ENCODE measurements at places on chromosomes 3 and 15.

- DNase-seq = no peak
These were observed 281.5 kb upstream of the DPPA4 start for GRCh38 chr3:109618766-109619378.

DNA sequence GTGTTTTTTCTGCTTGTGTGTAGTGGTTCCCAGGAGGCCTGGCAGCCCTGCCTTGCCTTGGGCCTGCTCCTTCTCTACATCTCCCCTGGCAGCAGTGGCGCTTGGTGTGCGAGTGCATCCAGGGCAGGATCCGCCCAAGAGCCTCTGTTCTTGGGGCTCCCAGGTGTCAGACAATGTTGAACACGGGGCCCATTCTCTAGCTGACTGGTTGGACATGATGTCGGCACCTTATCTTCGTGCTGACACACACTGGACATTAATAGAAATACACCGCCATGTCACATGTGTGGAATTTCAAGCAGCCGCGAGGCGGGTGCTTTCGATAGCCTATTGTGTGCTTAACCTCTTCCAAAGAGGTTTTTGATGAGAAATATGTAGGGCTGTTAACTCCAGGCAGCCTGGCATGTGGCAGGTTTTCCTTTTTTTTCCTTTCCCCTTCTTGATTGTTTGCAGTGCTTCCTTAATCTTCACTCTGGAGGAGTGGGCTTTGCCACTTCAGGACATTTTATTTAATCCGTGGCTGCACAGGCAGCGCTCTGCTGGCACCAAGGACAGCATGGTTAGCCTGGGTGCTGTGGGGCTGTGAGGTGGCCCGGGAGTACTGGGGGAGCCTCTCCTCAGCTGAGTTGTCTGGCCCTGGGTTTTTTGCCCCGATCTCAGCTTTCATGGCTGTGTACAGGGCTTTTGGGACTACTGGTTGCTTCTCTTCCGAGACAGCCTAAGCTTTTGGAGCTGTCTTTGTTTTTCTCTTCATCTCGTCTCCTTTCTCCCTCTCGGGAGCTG, 42.5 kb downstream of the CHCHD6 start:
- peak; percentile 64 for DNase-seq

DNA sequence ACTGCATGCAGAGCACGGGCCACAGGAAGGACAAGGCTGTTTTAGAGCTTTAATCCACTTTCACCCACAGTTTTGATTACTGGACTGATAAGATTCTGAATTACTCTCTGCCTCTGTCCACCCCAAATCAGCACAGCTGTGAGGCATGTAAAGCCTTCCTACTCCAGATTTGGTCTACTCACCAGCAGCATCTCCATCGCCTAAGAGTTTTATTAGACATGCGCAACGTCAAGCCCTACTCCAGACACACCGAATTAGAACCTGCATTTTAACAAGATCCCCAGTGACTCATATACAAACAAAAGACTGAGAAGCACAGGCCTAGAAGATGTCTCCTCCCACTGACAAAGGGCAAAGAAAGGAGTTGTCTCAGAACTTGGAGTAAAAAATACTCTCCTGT, 221.2 kb downstream of the TUSC7 start:
- no peak for DNase-seq

- DNase-seq = no peak
These were observed 790 bp downstream of the LAMP3 start for GRCh38 chr3:183161552-183162336.

DNA sequence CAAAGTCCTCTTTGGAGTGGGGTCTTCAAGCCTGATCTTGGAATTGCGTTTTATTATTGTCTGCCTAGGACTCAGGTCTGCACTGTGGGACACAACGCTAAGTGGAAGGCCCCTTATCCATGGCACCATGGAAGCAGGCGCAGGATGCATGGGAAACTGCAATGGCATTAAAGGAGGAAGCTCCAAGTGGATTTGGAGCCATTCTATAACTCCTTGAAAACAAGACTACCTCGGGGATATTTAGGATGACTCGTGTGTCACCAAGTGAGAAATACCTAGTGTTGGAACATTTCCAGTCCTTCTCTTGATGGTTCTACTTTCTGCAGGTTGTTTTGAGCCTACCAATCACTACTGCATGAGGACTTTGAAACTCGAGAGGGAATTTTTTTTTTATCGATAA, 126.6 kb upstream of the ZBED2 start:
- no peak for DNase-seq

DNA sequence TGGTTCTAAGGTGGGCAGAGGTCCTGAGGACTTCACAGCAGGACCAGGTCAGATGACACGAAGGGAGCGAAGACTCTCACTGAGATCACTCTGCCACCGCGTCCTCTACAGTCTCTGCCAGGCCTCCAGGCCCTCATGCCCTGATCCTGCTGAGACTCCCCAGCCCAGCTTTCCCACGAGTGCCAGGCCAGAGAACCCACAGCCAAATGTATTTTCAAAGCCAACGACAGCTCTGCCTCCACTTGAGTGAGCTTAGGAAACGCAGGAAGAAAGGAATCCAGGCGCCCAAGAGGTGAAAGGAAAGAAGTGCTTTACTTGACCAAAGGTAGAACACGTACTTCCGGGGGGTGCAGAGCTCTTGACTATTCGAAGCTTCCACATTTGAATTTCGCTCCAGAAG, 275.0 kb downstream of the XXYLT1 start:
- no peak for DNase-seq

DNA sequence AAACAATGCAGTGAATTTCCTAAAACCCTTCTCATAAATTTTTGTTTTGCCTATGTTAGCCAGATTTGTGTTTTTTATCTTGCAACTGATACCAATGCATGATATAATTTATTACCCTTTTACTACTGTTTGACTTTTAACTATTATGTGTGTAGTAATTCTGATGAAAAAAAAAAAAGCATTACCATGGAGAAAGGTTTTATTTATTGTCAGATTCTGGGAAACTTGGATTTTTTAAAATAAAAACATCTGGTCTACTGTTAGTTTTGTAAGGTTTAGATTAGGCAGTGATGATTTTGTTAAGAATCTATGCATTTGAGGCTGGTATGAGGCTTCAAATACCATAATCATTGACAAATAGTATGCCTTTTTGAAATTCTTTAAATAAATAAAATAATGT, 470.4 kb upstream of the ROBO1 start:
- DNase-seq = no peak

- no peak for DNase-seq
These were observed 8.2 kb upstream of the NMD3 start for GRCh38 chr3:161212906-161213305.

DNA sequence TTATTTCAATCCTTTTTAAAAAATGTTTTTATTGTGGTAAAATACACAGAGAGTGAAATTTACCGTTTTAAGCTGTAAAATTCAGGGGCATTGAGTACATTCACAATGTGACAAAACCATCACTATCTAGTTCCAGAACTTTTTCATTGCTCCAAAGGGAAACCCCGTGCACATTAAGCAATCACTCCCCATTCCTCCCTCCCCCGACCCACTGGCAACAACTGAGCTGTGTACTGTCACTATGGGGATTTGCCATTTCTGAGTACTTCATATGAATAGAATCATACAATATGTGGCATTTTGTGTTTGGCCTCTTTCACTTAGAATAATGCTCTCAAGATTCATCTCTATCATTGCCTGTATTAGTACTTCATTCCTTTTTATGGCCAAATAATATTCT, 45.5 kb upstream of the BOC start:
- no peak for DNase-seq

GRCh38 chr15:74754593-74755215, 6.1 kb downstream of the CYP1A2 start:
- DNase-seq = no peak

GRCh38 chr3:196971094-196971698, 2.6 kb upstream of the PIGZ start:
- no peak for DNase-seq

DNA sequence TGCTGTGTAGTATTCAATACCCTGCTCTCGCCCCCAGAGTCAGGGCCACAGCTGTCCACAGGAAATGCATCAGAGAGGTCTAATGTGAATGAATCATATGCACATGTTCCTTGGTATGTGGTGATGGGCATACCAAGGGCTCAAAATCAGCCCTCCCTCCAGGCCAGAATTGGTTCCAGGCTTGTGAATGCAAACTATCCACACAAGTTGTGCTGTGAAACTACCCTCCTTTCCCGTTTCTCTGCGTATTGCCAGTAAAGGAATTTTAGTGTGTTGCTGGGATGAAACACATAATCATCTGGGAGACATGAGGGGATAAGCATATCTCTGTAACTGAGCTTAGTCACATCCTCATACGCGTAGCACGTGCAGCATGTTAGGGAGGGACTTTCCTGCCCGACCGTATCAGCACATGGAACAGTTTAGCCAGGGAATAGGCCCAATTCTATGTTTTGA, 9.2 kb upstream of the MME start:
- peak; percentile 95 for DNase-seq

DNA sequence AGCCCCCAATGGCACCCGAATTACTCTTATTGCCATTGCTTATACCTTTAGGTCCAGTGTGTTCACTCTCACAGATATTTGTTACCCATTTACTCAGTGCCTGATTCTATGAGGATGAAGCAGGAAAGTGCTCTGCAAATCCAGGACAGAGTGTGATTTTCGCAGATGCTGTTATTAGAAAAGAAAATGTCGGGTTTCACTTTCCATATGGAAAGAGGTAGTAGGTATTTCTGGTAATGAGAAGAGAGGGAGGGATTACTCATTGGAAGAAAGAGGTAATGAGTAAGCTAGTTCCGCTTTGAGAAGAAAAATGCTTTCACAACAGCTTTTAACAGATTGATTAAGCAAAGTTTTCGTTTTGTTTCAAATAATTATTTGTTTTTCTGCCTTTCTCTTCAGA, 336.3 kb upstream of the CFAP20DC start:
- DNase-seq = no peak

- no peak for DNase-seq
These were observed 68.6 kb downstream of the DCUN1D1 start for GRCh38 chr3:182911782-182912111.

DNA sequence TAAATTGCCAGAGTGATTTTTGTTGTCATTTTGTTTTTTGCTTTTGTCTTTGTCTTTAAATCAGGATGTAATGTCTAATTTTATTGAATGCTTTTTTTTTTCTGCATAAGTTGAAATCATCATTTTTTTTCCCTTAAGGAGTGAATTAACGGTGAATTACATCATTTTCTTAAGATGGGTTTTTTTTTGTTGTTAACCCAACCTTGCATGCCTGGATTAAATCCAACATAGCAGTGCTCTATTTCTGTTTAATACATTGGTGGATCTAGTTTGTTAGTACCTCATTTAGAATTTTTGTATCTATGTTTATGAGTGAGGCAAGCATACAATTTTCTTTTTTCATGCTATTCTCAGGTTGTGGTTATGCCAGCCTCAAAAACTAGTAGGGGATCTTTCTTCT, 186.4 kb upstream of the TMC3 start:
- no peak for DNase-seq

DNA sequence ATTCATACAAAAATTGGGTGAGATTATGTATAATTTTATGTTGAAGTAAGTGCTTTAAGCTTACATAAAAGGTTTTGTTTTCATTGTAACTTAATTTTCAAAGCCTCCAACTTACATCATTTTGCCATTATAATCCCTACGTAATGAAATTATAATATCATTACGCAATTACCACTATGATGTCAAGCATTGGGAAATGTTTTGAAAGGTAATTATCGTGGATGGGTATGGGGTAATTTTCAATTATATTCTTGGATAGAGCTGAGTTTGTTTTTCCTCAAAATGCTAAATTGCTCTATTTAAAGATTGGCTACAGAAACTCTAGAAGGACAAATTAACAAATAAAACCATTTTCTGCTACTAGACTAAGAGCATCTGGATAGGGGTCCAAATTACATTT, 80.2 kb upstream of the FAM3D start:
- no peak for DNase-seq

DNA sequence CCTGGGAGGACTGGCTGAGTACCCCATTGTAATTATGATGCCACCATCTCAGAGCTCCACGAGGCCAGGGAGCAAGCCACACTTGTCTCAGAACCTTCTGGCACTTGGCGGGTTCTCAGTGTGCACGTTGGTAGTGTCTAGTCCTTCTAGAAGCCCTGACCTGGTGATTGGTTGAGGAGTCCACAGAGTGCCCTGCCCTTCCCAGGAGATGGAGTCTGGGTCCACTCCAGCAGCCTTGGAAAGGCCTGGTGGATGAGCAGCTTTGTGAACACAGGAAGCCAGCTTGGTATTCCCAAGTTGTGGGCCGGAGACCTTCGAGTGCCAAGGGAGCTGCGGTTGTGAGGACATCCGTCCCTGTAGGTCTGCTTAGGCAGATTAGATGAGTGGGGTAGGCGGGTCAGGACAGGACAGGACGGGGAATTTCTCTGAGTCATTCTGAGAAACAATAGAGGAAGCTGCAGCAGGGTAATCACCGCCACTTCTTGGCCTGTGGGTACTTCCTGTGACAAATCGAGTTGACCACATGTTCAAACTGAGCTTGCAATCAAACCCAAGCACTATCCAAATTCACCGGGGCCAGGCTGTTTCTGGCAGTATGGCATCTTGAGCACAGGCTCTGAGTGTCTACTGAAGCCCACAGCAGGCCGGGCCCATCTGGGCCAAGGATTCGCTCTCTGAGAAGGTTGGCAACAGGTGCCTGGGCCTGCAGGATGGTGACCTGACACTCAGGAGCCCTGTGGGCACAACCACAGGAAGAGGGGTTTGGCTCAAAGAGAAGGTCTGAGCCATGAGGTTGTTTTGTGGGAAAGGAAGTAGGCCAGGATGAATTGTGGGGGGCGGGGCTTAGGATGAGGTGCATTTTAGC, 71.5 kb upstream of the PLXNA1 start:
- DNase-seq = no peak

GRCh38 chr3:42827654-42828053, 18.4 kb downstream of the ACKR2 start:
- no peak for DNase-seq

GRCh38 chr3:195705081-195705991, 15.4 kb upstream of the MUC20 start:
- DNase-seq = no peak

DNA sequence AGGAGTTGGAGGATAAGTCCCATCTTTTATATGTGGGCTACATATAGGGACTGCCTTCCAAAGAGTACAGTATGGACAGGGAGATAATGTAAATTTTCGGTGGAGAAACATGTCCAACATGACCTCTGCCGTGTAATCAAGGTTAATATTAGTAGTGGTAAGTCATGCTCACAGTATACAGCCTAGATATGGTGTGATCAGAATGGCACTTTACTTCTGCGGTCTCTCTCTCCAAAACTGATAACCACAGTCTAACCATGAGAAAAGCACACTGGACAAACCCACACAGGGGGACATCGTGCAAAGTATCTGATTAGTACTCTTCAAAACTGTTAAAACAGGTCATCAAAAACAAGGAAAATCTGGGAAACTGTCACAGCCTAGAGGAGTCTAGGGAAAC, 66.6 kb upstream of the PLCL2 start:
- DNase-seq = no peak

- peak; percentile 13 for DNase-seq
These were observed at the start of the genes SNRPN and SNURF for GRCh38 chr15:24954783-24955530. TSS of gene SNRPN (plus strand) at chr15:24954987. CDS start at chr15:24974454, 19,467 bp downstream. TSS of gene SNURF (plus strand) at chr15:24954987. CDS start at chr15:24955049, 62 bp downstream.

GRCh38 chr3:1843111-1843510, 255.6 kb upstream of the CNTN4 start:
- no peak for DNase-seq

Data from retinal pigment epithelial cell (primary cell).